ENCODE measurements at places on chromosomes 3 and 15.
A peak's percentile ranks its signal among the peaks of the same experiment; 100 is the strongest.

GRCh38 chr3:23877329-23877980, 39.3 kb downstream of the NKIRAS1 start:
- peaks cover 14% of the 10 kb centered on the region for H3K4me1 ChIP-seq
- H3K27ac ChIP-seq, result no peak overlapping the region

GRCh38 chr15:44712346-44713005, 1.2 kb downstream of the B2M start:
- peak; percentile 83 for DNase-seq
- H3K27me3 ChIP-seq, result no peaks in the 10 kb centered on the region

DNA sequence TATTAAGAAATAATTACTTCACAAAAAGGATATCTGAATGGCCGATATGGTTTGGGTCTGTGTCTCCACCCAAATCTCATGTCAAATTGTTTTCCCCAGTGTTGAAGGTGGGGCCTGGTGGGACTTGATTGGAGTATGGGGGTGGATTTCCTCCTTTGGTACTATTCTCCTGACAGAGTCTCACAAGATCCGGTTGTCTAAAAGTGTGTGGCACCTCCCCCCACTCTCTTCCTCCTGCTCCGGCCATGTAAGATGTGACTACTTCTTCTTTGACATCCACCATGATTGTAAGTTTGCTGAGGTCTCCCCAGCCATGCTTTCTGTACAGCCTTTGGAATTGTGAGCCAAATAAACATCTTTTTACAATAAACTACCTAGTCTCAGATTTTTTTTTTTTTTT, 34.5 kb downstream of the ZBTB11 start:
- no peak for DNase-seq
- H3K4me3 ChIP-seq, result no peak overlapping the region
- peaks cover 17% of the 10 kb centered on the region for H3K36me3 ChIP-seq
- no peaks in the 10 kb centered on the region for H3K27me3 ChIP-seq

GRCh38 chr15:83709811-83710210, 55.9 kb downstream of the ADAMTSL3 start:
- H3K36me3 ChIP-seq, result no peaks in the 10 kb centered on the region
- no peaks in the 10 kb centered on the region for H3K27me3 ChIP-seq
- H3K4me3 ChIP-seq, result no peak overlapping the region
- no peaks in the 10 kb centered on the region for H3K4me1 ChIP-seq

DNA sequence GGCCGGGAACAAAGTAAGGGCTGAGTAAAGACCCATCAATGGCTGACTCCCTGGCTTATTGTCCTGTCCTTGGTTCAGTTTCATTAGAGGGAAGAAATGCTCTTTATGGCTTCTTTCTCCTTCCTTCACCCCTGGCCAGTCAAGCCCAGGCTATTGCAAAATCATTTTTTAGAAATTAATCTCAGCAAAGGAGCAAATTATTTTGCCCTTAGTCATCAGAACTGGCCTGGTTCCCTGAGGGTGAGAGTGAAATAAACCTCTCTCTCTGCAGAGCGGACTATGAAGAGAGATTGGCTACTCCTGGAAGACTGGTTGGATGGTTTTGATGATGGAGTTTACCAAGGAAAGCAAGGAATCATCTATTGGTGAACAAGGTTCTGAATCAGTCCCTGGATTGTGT, 52.7 kb upstream of the OXTR start:
- peaks cover 2% of the 10 kb centered on the region for H3K36me3 ChIP-seq
- no peak overlapping the region for H3K4me3 ChIP-seq
- DNase-seq, result no peak

DNA sequence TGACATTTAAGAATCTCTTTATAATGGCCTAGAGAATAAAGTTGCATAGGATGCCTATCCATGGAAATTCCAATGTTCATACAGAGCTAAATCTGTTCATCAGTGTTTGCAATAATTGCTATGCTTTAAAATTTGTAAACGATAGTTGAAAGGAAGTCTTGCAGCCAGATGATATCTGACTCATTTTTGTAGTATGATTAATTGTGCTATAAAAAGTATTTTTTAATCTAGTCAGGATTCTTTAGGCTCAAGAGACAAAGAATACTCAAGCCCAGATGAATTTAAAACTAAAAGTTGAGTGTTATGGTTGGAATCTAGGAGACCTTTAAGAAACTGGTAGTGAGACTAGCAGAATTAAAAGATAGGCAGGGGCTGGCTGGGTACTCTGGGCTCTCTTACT, 50.5 kb downstream of the SUCNR1 start:
- H3K27me3 ChIP-seq, result peaks cover 3% of the 10 kb centered on the region
- no peak for DNase-seq
- no peak overlapping the region for H3K4me3 ChIP-seq
- H3K27ac ChIP-seq, result no peak overlapping the region

DNA sequence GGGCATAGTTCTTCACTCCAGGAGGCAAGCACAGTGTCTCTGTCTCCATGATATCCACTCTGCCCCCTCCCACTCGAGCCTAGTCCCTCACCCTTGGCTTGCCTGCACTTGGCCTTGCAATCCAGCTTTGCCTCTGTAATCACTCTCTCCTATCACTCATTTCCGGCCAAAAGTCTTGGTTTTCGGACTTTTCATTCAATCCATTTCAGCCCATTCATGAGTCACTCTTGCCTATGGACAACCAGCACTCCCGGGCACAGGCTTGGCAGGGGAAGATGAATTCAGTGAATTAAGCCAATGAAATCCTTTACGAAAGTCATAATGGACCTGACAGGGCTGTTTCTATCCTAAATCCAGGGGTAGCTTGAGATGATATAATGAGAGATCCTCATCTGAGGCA, 21.7 kb downstream of the DAZL start:
- H3K36me3 ChIP-seq, result no peaks in the 10 kb centered on the region
- no peaks in the 10 kb centered on the region for H3K4me1 ChIP-seq
- no peak for DNase-seq
- H3K4me3 ChIP-seq, result no peak overlapping the region

GRCh38 chr15:88664151-88664778, 25.4 kb downstream of the ISG20 start:
- no peaks in the 10 kb centered on the region for H3K36me3 ChIP-seq
- H3K4me3 ChIP-seq, result no peak overlapping the region
- H3K4me1 ChIP-seq, result no peaks in the 10 kb centered on the region
- H3K27ac ChIP-seq, result no peak overlapping the region

GRCh38 chr15:28993720-28994053, 107.9 kb downstream of the APBA2 start:
- no peaks in the 10 kb centered on the region for H3K36me3 ChIP-seq
- peak overlapping the region; percentile 24 for H3K27ac ChIP-seq
- no peak for DNase-seq
- peaks cover 22% of the 10 kb centered on the region for H3K4me1 ChIP-seq
- H3K4me3 ChIP-seq, result no peak overlapping the region
- H3K27me3 ChIP-seq, result no peaks in the 10 kb centered on the region

DNA sequence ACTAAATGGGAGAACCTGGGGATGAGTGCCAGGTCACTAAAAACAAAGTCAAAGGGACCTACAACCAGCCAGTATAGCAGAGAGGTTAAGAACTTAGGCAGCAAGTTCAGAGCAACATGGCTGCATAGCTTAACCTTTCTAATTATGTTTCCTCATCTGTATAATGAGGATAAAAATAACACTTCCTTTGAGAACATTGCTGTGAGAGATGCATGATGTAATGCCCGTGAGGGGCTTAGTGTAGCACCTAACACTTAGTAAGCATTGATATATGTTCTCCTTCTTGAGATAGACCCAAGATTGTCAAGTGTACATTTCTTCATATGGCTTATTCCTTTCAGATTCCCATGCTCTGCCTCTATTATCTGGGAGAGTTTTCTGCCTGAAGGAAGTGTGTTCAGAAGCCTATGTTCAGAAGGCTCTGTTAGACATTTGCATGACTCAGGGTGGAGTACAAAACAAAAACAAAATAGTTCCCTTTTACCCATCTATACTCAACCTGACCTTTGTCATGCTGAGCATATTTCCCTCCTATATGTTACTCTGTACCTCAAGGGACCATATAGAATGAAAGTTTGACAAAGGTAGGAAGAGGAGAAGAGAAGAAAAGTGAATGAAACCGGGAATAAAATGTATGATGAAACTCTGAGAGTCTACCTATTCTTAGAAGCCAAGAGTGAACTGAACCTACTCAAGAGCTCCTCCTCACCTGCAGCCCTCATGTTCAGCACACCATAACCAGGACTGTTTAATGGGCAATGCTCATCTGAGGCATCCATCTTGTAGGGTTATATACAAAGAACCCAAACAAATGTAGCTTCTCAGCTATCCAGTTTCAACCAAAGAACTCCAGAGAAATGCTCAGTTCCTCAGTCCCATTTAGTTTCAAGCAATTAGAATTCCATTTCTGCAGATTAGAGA, 70.7 kb upstream of the KCNMB2 start:
- no peak for DNase-seq
- no peaks in the 10 kb centered on the region for H3K36me3 ChIP-seq
- no peaks in the 10 kb centered on the region for H3K4me1 ChIP-seq
- no peak overlapping the region for H3K4me3 ChIP-seq

DNA sequence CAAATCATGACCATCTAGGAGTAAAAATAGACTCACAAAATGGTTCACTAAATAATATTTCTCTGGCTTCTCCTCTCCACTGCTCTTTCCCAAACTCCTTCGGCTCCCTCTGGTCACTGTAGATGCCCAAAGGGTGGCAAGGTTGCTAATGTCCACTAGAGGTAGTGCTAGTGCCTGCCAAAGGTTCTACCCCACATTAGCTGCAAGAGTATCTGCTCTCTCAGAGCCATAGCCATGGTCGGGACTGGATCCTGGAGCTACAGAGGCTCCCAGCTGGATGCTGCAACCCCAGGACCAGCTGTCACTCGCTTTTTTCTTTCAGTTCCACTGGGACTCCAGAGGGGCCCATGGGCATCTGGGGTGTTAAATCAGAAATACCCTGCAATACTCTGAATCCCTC, 8.5 kb downstream of the HTR3D start:
- H3K4me1 ChIP-seq, result no peaks in the 10 kb centered on the region
- H3K4me3 ChIP-seq, result no peak overlapping the region
- no peaks in the 10 kb centered on the region for H3K36me3 ChIP-seq
- no peak for DNase-seq
- peaks cover 6% of the 10 kb centered on the region for H3K27me3 ChIP-seq
- H3K27ac ChIP-seq, result no peak overlapping the region

DNA sequence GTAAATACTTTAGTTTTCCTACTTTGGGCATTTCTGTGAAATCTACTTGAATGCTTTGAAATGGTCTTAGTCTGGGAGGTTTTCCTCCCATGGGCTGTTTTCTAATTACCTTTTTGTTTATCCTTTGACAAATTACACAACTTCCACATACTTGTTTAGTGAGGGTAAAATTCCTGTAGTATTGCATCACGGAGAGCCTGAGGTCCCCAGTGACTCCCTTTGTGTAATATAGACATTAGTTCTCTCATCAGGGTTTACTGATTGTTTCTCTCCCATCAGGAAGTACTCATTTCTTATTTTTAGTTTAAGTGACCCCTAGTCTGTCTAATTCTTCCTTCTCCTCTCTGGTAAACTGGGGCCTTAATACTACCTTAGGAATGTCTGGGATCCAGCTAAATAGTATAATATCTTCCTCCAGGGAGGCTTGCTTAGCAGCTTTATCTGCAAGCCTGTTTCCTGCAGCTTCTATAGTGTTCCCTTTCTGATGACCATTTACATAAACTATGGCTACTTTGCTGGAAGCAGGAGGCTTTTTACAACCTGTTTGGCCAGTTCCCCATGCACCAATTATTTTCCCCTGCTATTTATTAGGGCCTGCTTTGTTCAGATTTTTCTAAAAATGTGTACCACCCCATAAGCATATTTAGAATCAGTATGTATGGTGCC, 87.2 kb upstream of the XCR1 start:
- H3K4me1 ChIP-seq, result peaks cover 55% of the 10 kb centered on the region
- no peak overlapping the region for H3K4me3 ChIP-seq
- DNase-seq, result no peak
- no peak overlapping the region for H3K27ac ChIP-seq
- H3K36me3 ChIP-seq, result peaks cover 49% of the 10 kb centered on the region

DNA sequence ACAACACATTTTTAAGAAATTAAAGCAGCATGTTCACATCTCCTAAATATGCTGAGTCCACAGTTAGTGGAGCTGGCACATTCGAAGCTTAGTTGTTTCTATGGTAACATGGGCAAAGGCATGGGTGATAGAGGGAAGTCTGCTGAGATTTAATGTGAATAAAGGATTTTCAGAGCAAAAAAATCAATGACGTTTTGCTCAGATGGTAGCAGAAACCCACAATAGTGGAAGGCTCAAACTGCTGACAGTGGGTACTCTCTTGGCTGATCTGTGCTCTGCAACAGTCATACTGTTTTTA, 795.1 kb upstream of the ARPP21 start:
- no peaks in the 10 kb centered on the region for H3K27me3 ChIP-seq
- no peak for DNase-seq
- H3K4me3 ChIP-seq, result no peak overlapping the region
- H3K27ac ChIP-seq, result no peak overlapping the region
- no peaks in the 10 kb centered on the region for H3K36me3 ChIP-seq

DNA sequence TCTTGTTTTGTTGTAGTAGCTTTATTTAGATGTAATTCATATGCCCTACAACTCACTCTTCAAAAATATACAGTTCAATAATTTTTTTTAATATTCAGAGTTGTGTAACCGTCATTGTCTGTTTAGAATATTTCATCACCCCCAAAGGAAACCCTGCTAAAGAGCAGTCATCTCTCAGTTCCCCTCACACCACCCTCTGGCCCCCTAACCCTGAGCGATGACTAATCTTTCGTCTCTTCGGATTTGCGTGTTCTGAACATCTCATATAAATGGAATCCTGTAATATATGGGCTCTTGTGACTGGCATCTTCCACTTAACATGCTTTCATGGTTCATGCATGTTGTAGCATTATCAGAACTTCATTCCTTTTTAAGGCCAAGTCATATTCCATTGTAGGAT, 183.8 kb downstream of the ATG7 start:
- H3K4me3 ChIP-seq, result no peak overlapping the region
- H3K4me1 ChIP-seq, result no peaks in the 10 kb centered on the region
- H3K27ac ChIP-seq, result no peak overlapping the region
- no peaks in the 10 kb centered on the region for H3K36me3 ChIP-seq
- H3K27me3 ChIP-seq, result no peaks in the 10 kb centered on the region
- no peak for DNase-seq

- H3K27ac ChIP-seq, result no peak overlapping the region
- H3K4me1 ChIP-seq, result no peaks in the 10 kb centered on the region
- no peaks in the 10 kb centered on the region for H3K36me3 ChIP-seq
- H3K27me3 ChIP-seq, result no peaks in the 10 kb centered on the region
- no peak for DNase-seq
Measured at GRCh38 chr3:73419179-73419803, 205.4 kb downstream of the PDZRN3 start.

GRCh38 chr3:110773413-110773954, 298.1 kb upstream of the NECTIN3 start:
- no peaks in the 10 kb centered on the region for H3K36me3 ChIP-seq
- no peak overlapping the region for H3K4me3 ChIP-seq
- no peaks in the 10 kb centered on the region for H3K27me3 ChIP-seq
- no peak for DNase-seq
- H3K4me1 ChIP-seq, result no peaks in the 10 kb centered on the region
- no peak overlapping the region for H3K27ac ChIP-seq
